ENCODE measurements at places on chromosomes 2 and 18.

GRCh38 chr2:240429872-240430491 is 5.5 kb upstream of the GPC1 start:
- DNase-seq: no peak

DNA sequence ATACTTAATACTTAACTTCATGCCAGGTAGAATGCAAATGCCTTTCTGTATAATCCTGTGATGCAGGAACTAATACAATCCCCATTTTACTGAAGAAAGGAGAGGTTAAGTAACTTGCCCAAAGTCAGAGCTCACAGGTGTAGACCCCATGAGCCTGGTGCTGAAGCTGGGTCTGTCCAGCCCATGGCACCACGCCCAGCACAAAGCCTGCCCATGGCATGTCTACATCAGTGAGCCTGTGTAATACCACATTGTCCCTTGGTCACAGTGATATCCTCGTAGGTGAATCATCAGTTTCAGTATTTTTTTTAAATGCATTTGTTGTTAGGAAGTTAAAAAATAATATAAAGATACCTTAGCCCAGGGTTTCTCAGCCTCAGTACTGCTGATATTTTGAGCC is 69.9 kb upstream of the MCFD2 start:
- DNase-seq: no peak

DNA sequence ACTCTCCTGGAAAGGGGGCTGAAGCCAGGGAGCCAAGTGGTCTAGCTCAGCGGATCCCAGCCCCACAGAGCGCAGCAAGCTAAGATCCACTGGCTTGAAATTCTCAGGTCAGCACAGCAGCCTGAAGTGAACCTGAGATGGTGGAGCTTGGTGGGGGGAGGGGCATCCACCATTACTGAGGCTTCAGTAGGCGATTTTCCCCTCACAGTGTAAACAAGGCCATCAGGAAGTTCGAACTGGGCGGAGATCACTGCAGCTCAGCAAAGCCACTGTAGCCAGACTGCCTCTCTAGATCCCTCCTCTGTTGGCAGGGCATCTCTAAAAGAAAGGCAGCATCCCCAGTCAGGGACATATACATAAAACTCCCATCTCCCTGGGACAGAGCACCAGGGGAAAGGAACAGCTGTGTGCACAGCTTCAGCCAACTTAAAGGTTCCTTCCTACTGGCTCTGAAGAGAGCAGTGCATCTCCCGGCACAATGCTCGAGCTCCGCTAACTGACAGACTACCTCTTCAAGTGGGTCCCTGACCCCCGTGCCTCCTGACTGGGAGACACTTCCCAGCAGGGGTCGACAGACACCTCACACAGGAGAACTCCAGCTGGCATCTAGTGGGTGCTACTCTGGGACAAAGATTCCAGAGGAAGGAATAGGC is 282.3 kb upstream of the EPC2 start:
- no peak for DNase-seq

DNA sequence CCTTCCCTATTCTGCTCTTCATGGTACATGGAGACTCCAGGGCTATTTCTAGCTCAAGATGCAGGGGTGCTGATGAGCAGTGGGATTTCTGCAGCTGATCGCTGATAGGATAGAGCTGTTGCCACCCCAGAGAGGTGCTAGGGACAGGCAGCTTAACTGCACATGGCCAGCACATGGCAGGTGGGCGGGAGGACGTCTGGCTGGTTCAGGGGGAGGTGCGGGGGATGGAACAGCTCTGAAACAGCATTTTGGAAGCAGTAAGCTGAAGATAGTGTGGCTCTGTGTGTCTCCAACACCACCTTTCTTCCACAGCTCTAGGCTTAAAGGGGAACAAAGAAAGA is 151.9 kb upstream of the PELI1 start:
- DNase-seq: no peak

GRCh38 chr2:174431902-174432301 is 36.4 kb downstream of the SCRN3 start:
- no peak for DNase-seq

DNA sequence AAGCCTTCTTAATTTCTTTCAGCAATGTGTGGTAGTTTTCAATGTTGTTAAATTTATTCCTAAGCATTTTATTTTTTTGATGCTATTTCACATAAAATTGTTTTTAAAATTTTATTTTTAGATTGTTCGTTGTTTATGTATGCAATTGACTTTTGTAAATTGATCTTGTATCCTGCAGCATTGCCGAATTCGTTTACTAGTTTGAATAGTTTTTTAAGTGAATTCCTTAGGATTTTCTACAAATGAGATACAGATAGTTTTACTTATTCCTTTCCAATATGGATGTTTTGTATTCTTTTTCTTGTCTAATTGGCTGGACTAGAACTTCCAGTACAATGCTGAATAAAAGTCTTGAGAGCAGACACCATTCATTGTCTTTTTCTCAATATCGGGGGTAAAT is 55.6 kb downstream of the QPCT start:
- no peak for DNase-seq

GRCh38 chr2:141748616-141749015 is 382.2 kb downstream of the LRP1B start:
- no peak for DNase-seq

- no peak for DNase-seq
Observed at GRCh38 chr2:159110784-159111183, 142.3 kb downstream of the TANC1 start.

DNA sequence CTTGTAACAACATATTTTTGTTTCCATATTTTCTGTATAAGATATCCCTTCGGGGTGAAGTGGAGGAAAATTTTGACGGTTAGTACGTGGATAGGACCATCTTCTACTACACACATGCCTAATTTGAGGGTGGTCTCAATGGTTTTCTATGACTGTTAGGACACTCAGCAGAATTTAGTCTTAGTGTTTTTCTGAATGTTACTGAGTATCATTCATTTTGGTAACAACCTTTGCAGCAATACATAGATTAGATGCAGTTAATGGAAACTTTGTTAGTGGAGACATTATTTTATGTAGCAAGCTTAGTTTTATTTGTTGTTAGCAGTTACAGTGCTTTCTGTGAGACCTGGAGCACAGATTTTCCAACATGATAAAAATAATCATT is 1.6 kb downstream of the ITGAV start:
- DNase-seq: no peak

DNA sequence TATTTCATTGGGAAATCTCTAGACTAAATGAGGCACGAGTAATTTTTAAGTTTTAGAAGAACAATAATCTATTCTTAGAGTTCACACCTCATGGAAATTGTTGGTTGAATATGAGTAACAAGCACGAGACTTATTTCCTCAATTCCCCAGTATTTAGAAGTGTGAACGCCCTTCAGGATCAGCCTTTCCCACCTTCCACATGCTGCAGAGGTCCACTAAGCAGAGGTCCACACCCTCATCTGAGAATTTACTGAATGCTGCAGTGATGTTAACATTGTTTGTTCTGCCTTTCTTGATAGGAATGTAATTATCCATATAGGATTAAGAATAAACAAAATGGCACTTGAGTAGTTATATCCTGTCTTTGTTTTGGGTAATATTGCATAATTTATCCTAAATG is 41.8 kb downstream of the LTBP1 start:
- no peak for DNase-seq

GRCh38 chr18:48777026-48777743 is 173.6 kb downstream of the SMAD7 start:
- peak; percentile 24 for DNase-seq

DNA sequence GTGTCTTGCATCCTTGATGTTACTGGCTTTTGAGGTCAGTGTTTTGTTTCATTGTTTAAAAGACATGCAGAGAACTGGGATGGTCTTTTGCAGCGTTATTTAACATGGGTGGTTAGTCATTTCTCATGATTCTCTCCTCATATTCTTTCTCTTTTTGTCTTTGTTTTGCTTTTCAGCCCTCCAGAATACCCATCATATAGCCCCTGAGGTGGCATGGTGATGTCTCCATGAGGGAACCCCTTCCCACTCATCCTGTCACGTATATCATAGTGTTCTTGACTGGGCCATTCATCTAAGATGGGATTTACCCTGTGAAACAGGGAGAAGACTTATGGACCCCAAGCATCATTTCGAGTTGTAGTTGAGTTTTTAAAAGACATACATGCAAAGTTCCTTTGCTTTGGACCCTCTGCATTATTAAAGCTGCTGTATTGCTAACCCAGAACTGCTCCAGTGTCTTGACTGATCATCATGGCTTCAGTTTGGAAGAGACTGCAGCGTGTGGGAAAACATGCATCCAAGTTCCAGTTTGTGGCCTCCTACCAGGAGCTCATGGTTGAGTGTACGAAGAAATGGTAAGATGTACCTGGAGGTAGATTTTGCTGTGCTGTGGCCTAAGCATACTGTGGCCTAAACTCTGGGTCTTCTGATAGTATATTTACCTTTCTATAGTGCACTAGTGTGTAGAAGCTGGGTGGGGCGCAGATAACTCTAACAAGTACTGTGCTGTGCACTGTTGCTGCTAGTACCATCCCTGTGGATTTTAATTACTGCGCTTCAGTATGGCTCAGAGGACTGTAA is 1.4 kb downstream of the EHBP1 start:
- DNase-seq: no peak

- no peak for DNase-seq
Observed at GRCh38 chr2:71944183-71944550, 203.5 kb downstream of the CYP26B1 start.

DNA sequence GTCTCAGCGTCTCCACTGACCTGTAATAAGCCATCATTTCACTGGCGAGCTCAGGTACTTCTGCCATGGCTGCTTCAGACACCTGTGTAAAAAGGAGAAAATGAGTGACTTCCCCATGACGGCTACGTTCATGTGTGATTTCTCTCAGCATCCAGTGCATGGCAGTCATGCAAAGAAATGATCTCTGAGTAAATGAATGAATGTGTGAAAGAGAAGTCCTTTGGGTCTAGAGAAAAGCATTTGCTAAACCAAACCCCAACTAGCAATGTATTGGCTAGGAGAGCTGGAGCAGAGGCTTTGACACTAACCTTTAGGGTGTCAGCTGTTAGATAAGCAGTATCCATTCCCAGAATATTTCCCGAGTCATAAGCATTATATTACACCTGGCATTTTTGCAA is 417 bp downstream of the IL1B start:
- DNase-seq: no peak

DNA sequence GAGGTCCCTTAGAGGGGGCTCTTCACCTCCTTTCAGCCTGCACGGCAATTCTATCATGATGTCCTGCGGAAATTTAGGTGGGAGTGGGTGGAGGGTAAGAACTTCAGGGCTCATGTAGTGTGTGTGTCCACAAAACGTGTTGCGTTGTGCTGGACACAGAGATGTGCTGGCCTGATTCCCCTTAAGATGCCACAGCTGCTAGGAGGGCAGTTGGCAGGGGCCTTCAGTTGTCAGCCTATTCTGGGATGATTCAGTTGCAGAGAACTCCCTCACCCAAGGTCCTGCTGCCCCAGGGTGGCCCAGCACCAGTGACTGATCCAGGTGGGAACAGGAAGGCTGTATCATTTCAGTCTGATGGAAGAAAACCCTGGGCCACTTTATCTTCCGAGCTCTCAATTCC is 1.0 kb upstream of the HJURP start:
- DNase-seq: no peak

DNA sequence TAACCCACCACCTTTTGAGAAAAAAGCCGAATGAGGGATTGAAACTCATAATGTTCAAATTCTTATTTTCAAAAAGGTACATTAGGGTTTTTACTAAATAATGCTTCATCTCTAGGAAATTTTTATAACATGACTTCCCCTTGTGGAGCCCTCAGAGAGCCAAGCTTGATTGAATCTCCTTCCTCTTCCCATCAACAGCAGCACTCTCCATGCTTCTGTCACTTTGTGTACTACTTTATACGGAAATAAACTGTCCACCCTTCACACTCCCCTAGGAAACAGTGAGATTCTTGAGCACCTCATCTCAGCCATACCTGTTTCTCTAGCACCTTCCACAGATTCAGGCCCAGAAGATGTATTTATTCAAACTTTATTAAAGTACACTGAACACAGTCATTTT is 51.8 kb downstream of the TFPI start:
- DNase-seq: no peak

GRCh38 chr2:236173036-236173728 is 5.0 kb upstream of the GBX2 start:
- no peak for DNase-seq

DNA sequence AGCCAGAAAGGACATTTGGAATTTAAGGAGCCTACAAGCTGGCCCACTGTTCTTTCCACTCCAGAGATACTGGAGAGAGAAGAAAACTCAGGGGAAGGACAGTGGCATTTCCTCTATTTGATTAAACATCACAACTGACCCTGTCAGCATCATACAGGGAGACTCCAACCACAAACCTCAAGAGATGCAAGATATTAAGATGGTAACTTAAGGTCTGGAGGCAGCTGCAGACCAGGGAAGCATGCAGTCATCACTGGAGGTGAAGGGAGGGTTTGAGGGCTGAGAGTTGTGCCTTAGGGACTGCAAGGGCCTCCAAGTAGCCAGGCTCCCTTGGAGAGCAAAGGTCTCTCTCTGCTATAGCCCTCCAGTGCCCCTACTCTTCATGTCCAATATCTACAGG is 67.4 kb downstream of the RNF152 start:
- DNase-seq: no peak

DNA sequence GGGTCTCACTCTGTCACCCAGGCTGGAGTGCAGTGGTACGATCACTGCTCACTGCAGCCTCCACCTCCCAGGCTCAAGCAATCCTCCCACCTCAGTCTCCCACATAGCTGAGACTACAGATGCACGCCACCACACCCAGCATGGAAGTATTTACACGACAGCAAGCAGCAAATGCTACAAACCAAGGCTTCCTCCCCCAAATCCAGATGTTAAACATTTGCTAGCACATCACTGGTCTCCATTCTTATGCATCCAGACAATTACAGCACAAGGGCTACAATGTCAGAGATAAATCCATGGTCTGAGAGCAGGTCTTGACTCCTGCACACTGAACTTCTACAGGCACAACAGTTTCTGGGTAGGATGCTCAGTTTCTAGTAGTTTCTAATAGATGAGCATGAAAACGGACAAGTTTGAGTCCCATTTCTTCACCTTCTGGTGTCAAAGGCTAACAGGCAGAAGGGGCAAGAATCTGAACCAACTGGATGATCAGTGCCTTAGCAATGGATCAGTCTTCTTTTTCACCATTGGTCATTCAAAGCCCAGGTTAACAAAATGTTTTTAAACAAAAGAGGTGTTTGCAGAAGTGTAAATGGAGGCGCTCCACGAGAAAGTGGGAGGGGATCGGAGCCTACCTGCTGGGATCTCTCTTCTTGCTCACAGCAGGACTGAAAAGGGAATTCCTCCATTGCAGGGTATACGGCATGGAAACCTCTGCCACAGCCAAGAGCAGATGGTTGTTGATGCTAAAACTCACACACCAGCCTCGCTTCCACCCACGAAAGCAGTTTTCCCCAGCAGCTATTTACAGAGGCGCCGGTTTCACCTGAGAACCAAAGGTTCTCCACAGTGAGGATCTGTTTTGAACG is 135.0 kb upstream of the ARL4C start:
- no peak for DNase-seq
